NCI-H2081 (cell line): ENCODE measurements at places on chromosomes 11 and 22.

GRCh38 chr22:28425211-28425610, 254.4 kb downstream of the TTC28 start:
- no peak for DNase-seq

GRCh38 chr22:23548501-23549197, 31.4 kb downstream of the IGLL1 start:
- DNase-seq: no peak

GRCh38 chr11:14386895-14387480, 28.0 kb upstream of the RRAS2 start:
- no peak for DNase-seq

DNA sequence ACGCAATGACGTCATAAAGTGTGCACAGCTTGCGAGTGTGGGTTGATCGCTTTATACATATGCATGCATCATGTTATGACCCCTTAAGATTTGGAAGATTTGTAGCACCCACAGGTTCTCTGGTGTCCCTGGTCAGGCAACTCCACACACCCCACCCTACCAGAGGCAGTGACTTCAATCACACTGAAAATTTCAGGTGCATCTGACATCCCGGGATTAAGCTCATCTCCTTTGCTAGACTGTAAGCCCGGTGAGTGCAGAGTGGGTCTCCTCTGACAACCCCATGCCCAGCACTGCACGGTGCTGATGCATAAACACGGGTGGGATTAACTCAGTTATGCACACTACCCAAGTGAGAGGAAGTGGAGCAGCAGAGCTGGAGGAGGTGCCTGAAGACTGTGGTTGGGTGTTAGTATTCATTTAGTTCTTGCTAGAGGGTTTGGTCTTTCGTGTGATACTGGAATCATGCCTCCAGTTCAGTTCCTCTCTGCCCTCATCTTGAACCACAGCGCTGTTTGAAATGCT, 6.5 kb downstream of the ARSA start:
- DNase-seq: no peak
